ENCODE measurements at places on chromosomes 7 and 10.

GRCh38 chr10:70549962-70550458 lies 52.5 kb downstream of the PRF1 start:
- no peak for DNase-seq

- DNase-seq = no peak
Observed at GRCh38 chr7:118969370-118969769, 744.9 kb downstream of the ANKRD7 start.

GRCh38 chr10:132856869-132857524 lies 71.0 kb upstream of the NKX6-2 start:
- DNase-seq = no peak

GRCh38 chr10:103592186-103593021 lies 98.9 kb downstream of the NEURL1 start:
- DNase-seq = no peak

GRCh38 chr10:17171141-17171641 lies 30.3 kb downstream of the TRDMT1 start:
- DNase-seq = no peak

- DNase-seq = no peak
Observed at GRCh38 chr7:132735476-132735875, 159.2 kb upstream of the PLXNA4 start.

- DNase-seq = no peak
Observed at GRCh38 chr10:74750848-74751274, 75.5 kb upstream of the KAT6B start.

DNA sequence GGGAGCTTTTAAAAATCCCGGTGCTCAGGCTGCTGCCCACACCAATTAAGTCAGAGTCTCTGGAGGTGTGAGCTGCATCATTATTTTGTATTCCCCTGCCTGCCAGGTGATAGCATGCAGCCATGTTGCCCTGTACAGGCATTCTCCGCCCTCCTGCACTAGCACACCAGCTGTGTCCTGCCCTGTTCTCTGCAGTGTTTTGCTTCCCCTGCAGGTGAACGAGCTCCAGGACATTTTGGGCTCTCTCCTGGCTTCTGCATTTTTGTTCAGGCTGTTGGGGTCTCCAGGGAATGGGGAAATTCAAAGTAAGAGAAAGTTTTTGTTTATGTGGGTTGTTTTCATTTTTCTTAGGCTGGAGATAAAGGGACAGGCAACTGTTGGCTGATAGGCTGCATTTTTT lies 271.0 kb upstream of the COBL start:
- no peak for DNase-seq

DNA sequence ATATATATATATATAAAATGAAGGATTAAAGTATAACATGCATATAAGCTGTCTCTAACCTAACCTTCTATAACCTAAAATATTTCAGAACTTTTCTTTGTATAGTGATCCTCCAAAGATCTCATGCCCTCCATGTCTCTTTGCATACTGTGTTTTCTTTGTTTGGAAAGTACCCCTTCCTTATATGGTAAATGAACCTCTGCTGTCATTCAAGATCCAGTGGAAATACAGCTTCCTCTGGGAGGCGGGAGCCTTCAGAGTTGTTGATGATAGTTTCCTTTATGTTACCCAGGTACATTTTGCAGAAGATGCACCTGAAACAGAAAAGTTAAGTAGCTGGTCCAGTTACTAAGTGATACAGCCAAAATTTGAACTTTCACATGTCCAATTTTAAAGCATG lies 233.3 kb upstream of the FOXP2 start:
- DNase-seq = no peak

- no peak for DNase-seq
Observed at GRCh38 chr10:86716466-86716865, 40.0 kb upstream of the BMPR1A start.

DNA sequence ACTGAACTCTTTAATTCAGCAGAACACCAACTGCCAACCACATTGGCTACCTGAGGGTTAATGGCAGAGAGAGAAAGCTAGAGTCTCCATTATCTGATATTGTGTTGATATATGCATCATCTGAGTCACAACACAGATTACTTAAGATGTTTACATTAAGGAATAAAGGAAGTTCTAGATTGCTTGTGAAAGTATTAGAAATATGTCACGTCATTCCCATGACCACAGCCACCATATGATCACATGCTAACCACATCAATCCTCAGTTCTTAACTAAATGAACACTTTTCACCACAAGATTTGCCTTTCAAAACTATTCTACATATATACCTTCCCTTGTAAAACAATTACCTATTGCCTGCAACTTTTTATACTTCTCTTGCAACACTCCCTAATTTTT lies 337.9 kb downstream of the FGFR2 start:
- no peak for DNase-seq

GRCh38 chr10:110456523-110457091 lies 41.1 kb upstream of the DUSP5 start:
- DNase-seq = no peak

Measured in DMS79 (cell line).